ENCODE measurements at places on chromosomes 2 and 18.

DNA sequence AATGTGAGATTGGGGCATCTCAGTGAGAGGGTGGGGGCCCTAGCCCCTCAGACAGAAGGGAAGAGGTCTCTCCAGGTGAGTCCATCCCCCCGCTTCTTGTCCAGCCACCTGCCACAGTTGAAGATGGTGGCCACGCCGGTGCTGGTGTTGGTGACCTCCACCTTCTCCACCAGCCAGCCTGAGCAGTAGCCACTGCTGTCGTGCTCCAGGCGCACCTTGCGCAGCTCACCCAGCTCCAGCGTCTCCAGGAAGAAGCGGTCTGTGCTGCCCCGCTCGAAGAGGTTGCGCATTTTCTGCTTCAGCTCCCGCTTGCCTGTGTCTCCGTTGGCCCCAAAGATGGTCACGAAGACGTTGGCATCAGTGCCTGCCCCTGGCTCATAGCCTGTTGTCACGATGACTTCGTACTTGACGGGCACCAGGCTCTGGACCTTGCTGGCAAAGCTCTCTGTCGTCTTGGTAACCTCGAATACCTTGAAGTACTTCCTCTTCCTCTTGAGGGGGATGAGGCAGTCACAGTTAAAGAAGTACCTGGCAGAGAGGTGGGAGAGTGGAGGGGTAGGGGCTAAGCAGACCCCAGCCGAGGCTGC is 179.5 kb downstream of the LOXHD1 start:
- no peak for DNase-seq

DNA sequence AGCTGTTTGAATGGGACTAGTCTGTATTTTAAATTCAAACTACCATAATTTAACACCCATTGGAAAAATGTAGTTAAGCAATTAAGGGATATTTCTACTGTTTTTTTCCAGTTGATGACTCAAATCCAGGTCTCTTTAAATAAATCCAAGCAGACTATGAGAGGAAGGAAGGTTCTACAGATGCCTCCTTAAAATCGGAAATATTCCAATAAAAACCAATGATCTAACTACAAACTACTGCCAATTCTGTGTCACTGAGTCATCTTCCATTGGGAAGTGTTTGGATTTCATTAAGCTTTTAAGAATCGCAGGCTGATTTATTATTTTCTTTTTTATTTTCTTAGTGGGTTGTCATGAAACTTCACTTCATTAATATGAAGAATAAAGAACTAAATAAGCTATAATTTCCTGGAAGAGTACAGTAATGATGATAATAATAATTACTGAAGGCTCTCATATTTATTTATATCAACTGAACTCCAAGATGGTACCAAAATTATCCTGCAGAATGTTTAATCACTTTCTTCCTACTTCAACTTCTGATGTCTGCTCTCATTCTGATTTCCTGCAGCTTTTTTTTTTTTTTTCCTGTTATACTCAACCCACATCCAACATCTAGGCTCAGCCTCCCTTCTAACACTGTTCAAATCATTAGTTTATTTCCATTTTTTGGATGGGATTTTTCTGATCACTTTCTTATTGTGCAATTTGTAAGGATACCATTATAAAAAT is 166.3 kb upstream of the FN1 start:
- DNase-seq, result peak; percentile 95

- no peak for DNase-seq
Observed at GRCh38 chr2:66478731-66479316, 43.9 kb downstream of the MEIS1 start.

GRCh38 chr18:64294967-64295366 is 146.1 kb upstream of the LINC00305 start:
- DNase-seq, result no peak

DNA sequence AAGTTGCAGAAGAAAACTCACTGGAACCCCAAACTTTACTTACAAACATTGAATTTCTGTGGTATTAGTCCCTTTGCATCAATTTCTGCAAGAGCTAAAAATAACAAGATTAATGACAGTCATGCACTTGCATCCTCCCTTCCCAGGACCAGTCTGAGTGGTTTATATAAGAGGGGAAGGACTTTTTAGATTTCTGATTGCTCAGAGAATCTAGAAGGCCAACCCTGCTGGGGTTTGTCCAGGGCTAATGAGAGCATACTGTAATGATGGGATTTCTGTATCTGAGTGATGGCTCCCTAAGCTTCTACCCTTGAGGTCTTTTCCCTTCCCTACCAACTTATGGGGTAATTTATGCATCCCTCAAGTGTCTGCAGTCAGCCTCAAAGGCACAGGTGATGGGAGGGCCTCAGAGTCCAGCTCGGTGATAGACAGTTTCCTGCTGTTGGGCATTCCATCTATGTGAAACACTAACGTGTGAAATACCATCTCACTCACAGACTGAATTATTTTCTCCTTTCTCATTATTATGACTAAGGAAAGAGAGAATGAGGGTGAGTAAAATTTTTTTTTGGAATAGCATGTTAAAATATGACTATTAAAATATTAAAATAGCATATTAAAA is 556.3 kb downstream of the RIT2 start:
- DNase-seq, result no peak

DNA sequence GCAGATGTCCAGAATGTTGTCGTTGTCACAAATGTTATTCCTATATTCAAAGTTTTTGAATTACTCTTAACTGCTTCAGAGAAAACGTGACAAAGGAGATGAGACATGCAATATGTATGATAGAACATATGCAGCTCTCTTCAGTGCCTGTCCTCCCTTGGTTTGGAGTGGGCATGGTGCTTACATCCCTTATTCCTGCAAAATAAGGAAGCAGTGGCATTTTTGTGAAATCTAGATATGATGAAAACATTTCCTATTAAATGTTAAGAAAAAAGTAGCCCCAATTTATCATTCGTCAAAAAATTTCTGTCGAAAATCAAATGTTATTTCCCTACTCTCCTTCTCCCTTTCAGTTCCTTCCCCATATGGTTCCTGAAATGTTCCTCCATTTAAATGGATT is 457.5 kb upstream of the FANCL start:
- no peak for DNase-seq

- no peak for DNase-seq
Observed at GRCh38 chr2:196086517-196087368, 18.1 kb upstream of the DNAH7 start.

DNA sequence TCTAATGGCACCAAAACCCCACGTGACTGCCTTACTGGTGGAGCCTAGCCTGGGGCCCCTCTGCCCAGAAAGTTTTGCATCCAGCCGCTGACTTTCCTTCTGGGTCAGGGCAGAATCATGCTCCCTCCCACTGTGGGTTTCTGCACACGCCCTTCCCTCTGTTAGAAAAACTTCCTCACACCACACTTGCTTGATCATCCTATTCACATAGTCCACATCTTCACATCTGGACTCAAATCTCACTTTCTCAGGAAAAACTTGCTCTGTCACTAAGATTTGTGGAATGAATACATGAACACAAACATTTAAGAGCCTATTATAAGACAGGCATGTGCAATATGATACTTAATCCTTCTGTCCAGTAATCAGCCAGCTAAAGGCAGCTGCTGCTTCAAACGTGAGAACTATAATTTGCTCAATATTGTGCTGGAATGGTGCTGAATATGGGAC is 274.7 kb downstream of the RND3 start:
- DNase-seq, result no peak

GRCh38 chr2:9299161-9300100 is 92.8 kb downstream of the ASAP2 start:
- DNase-seq, result no peak

- DNase-seq, result no peak
Observed at GRCh38 chr18:56166914-56167313, 471.5 kb downstream of the TXNL1 start.

- DNase-seq, result no peak
Observed at GRCh38 chr18:23897291-23897690, 117.3 kb upstream of the TTC39C start.

- DNase-seq, result no peak
Observed at GRCh38 chr2:181771356-181771755, 91.0 kb upstream of the NEUROD1 start.

GRCh38 chr2:170943041-170943440 is 14.0 kb downstream of the GORASP2 start:
- no peak for DNase-seq

GRCh38 chr2:223054193-223054781 is 2.3 kb downstream of the KCNE4 start:
- DNase-seq, result no peak

DNA sequence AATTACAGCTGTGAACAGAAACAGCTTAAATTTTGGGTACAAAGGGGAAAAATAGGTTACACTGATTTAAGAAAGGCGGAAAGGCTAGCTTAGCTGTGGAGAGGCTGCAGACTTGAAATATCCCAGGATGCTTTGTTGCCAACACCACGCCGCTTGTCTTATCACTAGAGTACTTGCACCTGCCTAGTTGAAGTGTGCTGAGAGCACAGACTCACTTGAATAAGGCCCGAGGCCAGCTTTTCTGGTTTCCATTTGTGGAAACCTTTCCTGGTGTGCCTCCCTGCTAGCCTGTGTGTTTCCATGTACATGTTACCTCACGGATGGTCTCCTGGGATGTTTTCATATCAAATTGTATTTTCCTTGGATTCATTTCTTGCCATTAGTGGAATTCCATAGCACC is 3.2 kb downstream of the CABLES1 start:
- DNase-seq, result peak; percentile 26

- no peak for DNase-seq
Observed at GRCh38 chr2:101431486-101431885, 43.4 kb downstream of the RFX8 start.

DNA sequence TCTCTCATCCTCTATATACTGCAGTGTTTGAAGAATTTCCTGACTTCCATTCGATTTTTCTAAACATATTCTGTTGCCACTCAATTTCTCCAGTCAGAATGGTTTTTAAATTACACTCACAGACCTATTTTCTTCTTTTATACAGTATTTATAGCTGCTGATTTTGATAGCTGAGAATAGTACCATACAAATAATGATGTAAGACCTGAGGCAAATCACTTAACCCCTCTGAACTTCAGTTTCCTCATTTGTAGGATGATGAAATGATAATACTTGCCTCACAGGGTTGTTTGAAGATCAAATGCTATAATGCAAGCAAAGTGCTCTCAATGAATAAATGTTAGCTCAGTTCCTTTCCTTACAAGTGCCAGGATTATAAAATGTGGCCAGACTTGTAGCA is 241.8 kb downstream of the CPS1 start:
- no peak for DNase-seq

DNA sequence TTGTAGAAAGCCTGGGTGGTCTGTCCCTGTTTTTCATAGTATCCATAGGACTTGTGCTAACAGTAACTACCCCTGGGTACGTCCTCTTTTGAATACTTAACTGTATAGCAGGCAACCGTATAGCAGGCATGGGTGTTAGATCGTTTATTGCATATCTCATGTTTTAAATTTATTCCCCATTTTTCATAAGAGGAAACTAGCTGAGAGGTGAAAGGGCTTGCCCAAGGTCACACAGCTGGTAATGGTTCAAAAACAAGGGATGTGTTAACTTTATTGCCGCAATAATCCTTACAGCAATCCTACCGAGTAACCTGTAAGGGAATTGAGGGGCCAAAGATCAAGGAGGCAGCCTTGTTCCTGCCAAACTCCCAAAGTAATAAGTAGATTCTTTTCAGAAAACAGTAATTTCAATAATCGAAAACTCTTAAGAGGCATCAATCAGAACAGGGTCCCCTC is 990 bp upstream of the MGAT4A start:
- no peak for DNase-seq

GRCh38 chr2:176449852-176450251 is 180.6 kb downstream of the MTX2 start:
- DNase-seq, result no peak

GRCh38 chr2:205712508-205712907 is 30.2 kb downstream of the NRP2 start:
- peak; percentile 88 for DNase-seq

GRCh38 chr2:221501883-221502269 is 70.2 kb downstream of the EPHA4 start:
- peak; percentile 4 for DNase-seq

- DNase-seq, result peak; percentile 40
Observed at GRCh38 chr2:158598862-158599517, 142.2 kb downstream of the PKP4 start.

- DNase-seq, result peak; percentile 60
Observed at GRCh38 chr2:72236445-72237067, 88.9 kb upstream of the CYP26B1 start.

DNA sequence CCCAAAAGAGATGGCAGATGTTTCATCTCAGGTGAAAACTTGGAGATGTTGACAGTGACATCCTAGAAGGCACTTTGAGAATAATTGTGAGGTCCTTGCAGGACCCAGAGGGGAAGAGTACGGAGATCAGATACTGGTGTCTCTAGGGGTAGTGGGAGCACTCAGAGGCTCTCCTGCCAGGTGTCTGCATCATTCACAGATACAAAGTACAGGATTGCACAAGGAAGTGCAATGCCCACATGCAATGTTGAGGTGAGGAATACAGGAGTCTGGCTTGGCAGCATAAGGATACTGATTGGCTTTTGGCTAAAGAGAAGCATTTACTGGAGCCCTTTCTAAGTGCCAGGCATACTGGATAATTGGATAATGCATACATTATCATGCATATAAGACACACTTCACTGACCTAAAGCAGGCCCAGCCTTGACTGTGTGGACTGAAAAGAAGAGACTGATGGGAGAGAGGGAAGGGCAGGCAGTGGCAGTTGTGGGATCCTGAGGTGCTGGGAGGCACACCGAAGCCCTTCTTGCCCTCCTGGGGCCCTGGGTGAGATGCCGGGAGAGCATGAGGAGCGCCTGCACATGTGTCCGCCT is 31.0 kb upstream of the NCKAP5 start:
- DNase-seq, result no peak

DNA sequence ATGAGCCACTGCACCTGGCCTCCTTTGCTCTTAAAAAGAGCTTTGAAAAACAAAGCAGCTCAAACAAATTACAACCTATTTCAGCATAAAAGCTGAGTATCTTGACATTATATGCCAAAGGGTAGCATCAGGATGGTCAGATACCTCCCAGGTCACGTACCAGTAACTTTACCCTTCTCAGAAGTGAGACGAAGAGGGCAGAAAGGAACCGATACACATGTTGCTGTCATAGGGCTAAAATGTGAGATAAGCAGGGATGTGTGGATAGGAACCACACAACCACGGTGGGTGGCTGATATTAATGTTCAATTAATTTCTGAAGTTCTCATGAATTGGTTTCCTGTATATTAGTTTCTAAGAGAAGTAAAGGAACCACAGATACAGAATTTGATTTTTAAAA is 12.6 kb upstream of the RNU2-63P start:
- DNase-seq, result no peak

- peak; percentile 84 for DNase-seq
Observed at GRCh38 chr2:38581193-38582147, 21.3 kb downstream of the HNRNPLL start.

GRCh38 chr18:63187791-63188460 is 131.6 kb downstream of the BCL2 start:
- no peak for DNase-seq
